ENCODE measurements at places on chromosomes 16 and 17.

DNA sequence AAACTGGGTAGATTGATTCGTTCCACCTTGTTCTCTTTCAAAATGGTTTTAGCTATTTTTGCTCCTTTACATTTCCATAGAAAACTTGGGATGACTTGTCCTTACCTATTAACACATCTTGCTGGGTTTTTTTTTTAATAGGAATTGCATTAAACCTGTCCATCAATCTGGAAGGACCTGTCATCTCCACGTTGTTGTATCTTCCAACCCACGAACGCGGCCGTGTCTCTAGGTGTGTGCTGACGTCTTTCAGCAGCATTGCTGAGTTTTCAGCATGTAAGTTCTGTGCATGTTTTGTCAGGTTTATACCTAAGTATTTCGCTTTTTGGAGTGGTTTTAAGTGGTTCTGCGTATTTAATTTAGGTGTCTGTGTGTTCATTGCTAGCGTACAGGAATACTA lies 60.4 kb upstream of the GNG13 start:
- DNase-seq = no peak

DNA sequence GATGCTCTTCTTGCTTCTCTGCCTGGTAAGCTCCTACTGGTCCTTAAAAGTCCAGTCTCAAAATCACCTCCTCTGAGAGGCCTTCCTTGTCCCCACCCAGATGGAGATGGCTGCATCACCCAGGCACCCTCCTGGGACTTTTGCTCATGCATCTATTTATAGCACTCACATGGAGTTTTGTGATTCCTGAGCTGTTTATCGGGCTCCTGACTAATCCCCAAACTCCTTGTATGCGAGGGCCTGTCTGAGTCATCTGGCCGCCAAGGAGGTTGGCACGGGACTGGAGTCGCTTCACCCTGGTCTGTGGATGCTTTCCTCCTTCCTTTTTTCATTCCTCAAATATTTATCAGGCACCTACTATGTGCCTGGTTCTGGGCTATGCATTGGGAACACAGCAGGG lies 2.3 kb upstream of the MAP2K3 start:
- DNase-seq = no peak

DNA sequence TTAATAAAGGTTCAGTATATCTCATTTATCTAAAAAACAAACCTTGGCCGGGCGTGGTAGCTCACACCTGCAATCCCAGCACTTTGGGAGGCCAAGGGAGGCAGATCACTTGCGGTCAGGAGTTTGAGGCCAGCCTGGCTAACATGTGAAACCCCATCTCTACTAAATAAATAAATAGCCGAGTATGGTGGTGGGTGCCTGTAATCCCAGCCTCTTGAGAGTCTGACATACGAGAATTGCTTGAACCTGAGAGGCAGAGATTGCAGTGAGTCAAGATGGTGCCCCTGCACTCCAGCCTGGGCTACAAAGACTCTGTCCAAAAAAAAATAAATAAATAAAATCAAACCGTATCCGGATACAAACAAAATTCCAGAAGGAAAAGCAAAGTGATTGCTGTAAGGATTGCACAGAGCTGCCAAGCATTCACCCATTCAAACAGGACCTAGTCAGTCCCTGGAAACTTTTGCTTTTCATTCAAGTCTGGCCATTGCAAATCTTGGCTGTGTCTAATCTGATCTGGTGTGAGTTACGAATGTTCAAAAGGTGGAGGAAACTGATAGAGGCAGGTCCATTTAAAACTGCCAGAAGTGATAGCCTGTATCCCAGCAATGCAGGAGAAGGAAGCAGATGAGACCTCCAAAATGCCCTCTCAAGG lies 102.5 kb upstream of the CLEC3A start:
- DNase-seq = no peak

DNA sequence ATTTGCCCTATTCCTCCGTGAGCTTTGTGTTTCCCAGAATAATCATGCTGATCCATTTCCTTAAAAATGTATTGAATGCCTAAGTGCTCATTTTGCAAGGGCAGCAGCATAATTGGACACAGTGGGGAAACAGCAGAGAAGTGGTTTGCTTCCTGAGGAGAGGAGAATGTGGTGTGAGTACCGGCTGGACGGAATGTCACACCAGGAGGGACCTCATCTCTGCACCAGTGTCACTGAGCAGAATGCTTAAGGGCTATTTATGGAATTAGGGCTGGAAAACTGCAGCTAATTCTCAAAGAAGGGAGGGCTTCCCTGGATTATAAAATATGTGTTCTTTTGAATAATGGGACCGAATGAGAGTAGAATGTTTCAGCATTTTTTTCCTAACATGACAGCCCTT lies 1100.6 kb upstream of the RBFOX1 start:
- no peak for DNase-seq

- no peak for DNase-seq
Observed at GRCh38 chr16:64412578-64413280, 709.1 kb downstream of the CDH11 start.

GRCh38 chr17:27854163-27854562 lies 39.0 kb downstream of the LYRM9 start:
- DNase-seq = no peak

Data from HuH-7 (cell line).